ENCODE measurements at places on chromosomes 1 and 21. TPM values are rescaled to one million over a fixed set of nuclear protein-coding genes. Genes with fewer than 3 reads are reported as not detected.

KPRP gene
- total RNA-seq: not detected

OR2L8 gene
- not detected for total RNA-seq

TGFB2 gene
- total RNA-seq: 30.1 TPM

CXADR gene
- total RNA-seq: 40.5 TPM

Data from kidney epithelial cell (primary cell).